NCI-H187 (cell line): ENCODE measurements at places on chromosomes 16 and 17.

DNA sequence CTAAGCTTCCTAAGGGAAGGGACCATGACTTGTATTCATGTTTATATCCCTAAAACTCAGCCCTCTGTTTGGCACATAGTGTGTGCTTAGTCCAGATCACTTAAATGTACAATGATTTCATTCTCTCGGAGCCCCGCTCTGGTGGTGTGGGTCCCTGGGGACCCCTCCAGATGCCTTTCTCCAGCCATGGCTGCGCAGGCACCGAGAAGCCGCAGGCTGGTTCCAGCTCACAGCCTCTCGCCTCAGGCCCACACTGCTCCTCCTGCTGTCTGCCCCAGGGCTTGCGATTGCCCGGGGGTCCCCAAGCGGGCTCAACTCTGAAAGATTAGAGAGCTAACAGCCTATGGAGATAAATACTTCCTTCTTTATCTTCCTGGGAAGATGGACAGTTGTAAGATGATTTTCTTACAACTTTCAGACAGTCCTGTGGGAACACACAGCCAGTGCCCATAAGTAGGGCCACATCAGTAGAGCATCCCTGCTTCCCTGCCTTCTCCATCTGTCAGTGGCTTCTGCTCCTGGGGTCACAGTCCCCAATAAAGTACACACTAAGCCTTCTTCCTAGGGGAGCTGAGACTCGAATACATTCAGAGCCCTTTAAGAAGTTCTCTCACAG is 66.2 kb downstream of the CENPV start:
- DNase-seq, result no peak

GRCh38 chr17:49680314-49680713 is 2.4 kb upstream of the SPOP start:
- no peak for DNase-seq

DNA sequence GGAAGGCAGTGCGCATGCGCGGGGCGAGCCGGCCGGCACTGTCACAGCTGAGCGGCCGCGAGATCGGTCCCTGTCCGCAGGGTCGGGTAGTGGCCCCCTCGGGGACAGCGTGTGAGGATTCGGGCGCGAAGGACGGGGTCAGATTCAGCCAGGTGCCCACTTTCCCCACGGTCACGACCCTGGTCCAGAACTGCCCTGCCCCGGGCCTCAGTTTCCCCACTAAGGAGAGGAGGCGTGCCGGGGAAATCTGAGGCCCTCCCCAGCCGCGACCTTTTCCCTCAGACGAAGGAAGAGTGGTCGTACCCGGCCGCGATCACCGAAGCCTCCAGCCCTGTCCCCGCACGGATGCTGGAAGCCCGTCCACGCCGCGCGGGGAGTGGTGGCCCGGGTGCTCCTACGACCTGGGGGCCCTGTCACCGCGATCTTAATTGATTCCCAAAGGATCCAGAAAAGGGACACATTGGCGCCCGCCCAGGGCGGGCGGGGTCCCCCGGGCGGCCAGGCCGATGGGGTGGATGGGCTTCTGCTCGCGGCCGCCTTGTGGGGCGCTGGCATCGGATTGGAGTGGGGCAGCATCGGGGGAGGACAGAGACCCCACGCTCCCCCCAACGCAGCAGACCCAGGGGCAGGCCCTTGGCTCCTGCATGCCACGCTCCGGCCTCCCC is 57.7 kb downstream of the SRL start:
- no peak for DNase-seq

- no peak for DNase-seq
These were observed 6.9 kb upstream of the NEUROD2 start for GRCh38 chr17:39614545-39615157.

DNA sequence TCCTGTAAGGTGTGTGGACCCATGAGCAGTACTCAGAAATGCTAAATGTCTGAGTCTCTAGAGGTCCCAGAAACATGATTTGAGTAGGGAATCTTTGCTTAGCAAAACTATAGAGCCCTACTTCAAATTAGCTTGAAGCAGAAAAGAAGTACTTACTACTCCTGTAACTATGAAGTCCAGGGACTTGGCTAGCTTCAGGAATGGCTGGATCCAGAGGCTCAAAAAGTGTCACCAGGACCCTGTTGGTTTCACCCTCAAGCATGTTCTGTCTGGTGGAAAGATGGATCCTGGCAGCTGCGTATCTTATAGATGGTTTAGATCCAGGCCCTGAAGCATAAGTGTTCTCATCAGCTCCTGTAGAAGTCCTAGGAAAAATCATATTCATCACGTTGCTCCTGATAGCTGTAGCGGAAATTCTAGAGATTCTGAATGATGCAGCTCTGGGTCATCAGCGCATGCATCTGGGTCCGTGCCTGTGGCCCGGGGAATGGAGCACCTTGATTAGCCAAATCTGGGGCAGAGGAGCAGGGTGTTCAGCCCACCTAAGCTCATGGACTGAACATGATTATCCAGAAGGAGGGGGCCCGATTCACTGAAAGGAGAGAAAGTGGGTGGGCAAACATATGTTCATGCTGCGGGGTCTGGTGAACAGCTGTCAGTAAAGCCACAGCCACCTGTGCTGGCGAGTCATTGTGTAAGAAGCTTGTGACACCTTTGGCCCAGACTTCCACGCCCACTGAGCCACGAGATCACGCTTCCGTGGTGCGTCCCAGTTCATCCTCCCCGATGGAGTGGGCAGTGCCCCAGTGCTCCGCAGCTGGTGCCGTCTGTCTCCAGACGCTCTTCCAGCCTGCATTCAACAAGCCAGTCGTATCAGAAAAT is 260.6 kb downstream of the CPPED1 start:
- DNase-seq, result no peak
